ENCODE measurements at places on chromosomes 11 and 22.

- no peak for DNase-seq
Observed at GRCh38 chr11:66050581-66051231, 1.5 kb upstream of the SF3B2 start.

DNA sequence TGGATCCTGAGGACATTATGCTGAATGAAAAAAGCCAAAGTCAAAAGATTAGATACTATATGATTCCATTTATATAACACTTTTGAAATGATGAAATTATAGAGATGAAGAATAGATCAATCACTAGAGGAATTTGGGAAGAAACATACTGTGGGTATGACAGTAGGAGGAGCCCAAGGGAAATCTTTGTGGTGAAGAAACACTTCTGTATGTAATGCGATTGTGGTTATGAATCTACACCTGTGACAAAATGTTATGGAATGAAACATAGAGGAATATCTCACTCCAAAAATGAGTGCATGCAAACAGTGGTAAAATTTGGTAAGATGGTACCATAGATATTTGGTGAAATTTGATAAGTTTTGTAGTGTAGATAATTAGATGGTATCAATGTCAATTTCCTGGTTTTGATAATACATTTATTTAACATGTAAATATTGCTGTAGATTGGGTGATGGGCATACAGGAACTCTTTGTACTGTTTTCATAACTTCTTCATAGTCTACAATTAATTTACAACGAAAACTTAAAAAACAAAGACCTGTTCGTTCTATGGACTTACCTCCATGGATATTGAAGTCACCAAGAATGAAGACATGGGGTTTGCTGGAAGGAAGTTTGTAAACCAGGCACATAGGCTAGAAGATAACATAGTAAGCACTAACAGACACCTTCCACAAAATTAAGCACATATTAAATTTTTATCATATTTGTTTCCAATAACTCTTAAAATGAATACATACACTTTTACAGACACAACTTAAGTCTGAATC, 11.5 kb downstream of the MRGPRX1 start:
- DNase-seq = no peak

DNA sequence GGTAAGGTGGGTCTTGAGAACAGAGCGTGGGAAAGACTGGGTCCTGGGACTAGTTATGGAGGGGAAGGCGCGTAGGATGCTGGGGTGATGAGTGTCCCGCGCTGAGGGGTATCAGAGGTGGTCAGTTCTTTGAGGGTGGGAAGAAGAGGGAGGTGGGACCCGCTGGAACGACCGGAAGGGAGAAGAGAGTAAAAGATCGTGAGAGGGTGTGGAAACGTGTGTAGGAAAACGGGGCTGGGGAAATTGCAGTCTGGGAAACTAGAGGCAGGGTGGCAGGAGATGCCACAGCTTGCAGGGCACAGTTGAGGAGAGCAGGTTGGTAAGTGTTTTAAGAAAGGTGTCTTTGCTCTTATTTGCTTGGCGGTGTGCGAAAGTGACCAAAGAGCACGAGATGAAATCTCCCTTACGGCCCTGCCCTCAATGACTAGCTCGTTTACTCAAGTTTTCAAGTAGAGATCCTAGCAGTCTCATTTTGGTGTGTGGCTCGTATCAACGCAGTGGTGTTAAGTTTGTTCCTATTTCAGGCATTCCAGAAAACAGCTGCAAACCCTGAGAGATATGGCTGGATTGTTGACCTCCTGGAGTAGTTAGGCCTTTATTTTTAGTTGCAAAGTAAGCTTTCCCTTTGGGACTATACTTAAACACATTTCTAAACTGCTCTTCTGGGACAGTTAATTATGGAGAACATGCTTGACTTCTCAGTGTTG, 615 bp downstream of the STT3A start:
- DNase-seq = no peak

GRCh38 chr11:23765682-23766252, 731.1 kb upstream of the LUZP2 start:
- no peak for DNase-seq

GRCh38 chr11:95816037-95816436, 25.7 kb downstream of the CEP57 start:
- no peak for DNase-seq

GRCh38 chr11:101369835-101370234, 214.0 kb downstream of the TRPC6 start:
- no peak for DNase-seq

DNA sequence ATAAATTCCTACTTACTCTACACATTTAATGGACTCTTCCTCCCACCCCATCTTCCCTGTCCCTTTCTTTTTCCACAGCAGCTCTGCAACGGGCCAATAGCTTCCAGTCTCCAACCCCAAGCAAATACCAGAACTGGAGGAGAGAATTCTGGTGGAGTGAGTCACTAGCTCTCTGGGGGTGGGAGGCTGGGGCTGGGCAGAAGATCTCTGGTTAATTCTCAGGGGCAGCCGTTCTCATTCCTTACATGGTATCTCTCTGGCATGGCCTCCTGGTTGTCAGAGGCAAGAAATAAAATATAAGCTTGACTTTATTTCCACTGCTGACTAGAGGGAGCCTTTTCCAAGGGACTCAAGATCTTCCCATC, 90.4 kb upstream of the PARVA start:
- peak; percentile 97 for DNase-seq

DNA sequence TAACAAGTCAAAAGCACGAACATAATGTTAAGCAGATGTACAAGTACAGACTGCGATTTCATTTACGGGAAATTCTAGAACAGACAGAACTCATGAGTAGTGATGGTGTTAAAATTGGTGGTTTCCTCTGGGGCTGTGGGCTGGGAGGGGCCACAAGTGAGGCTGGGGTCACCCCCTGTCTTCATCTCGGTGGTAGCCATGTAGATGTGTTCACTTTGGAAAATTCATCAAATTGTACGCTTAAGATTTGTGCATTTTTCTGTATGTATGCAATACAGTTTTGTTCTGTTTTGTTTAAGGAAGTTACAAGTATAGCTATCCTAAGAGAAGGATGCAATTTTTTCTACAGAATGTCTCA, 504 bp upstream of the ASCC2 start:
- DNase-seq = no peak

DNA sequence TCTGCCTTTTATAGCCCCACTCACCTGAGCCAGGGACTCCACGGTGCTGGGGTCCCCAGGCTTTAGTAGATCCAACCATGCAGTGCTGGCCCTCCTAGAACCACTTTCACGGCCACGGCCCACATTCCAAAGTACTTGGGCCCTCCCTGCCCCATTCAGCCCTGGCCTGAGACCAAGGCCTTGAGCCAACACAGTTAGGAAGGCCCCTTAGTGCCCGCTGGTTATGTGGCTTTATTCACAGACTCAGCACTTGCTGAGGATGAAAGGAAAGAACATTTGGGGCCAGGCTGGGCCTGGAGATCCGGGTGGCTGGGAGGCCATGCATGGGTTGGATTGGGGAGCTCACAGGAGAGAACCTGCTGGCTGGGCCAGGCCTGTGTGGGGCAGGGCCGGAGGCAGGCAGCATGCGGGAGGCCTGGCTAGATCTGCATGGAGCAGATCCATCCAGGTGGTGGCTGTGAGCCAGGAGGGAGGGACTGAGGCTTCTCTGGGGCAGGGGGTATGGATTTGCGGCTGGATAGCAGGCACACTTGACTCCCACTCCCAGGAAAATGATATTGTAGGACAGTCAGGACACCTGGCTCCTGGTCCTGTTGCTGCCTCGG, 12.6 kb downstream of the CHRM1 start:
- no peak for DNase-seq

DNA sequence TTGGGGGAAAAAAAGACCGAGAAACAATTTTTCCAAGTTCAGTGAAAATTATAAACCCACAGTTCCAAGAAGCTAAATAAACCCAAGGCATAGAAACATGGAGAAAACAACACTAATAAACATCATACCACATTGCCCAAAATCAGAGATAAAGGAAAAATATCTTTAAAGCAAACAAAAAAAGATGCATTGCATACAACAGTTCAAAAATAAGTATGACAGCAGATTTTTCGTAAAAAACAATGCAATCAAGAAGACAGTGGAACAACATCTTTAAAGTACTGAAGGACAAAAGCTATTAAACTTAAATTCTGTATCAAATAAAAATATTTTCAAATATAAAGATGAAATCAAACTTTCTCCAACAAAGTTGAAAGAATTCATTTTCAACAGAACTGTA, 921.3 kb downstream of the METTL15 start:
- no peak for DNase-seq

DNA sequence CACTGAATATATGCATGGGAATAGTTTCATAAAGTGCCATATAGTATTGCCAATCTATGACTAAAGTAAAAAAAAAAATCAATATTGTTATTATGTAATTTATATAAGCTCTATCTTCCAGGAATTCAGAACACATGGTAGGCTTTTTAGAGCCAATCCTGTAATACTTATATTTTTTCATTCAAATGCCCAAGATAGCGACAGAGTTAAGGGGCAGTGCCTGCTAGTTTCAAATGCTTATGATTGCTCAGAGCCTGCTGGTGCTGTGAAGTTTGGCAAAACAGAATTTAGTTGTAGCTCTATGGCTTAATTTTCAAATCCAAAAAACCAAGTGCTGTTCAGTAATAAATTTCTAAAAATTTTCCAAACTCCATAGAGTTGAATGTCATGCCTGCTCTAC, 39.0 kb upstream of the BLID start:
- no peak for DNase-seq

DNA sequence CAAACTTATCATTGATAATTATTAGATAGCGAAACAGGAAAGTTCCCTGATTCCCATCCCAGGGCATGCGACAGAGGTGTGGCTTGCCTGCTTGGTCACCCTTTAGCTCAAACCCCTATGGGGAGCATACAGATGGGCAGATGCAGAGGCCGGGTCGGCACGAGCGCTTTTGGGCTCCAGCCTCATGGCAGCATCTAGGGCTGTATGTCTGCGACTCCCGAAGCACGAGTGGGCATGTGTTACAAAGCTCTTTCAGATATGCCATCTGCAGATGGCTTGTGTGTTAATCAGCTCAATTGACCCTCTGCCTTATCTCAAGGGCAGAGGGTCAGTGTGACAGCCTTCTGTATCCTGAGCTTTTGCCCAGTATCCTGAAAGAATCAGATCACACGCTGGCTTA, 2069.3 kb upstream of the RAG2 start:
- DNase-seq = no peak

GRCh38 chr11:122656073-122656630, 630 bp downstream of the UBASH3B start:
- peak; percentile 79 for DNase-seq

- peak; percentile 82 for DNase-seq
Observed at GRCh38 chr11:64331569-64332371, 8.2 kb upstream of the CCDC88B start.

GRCh38 chr11:132361011-132361550, 990.7 kb downstream of the NTM start:
- no peak for DNase-seq

DNA sequence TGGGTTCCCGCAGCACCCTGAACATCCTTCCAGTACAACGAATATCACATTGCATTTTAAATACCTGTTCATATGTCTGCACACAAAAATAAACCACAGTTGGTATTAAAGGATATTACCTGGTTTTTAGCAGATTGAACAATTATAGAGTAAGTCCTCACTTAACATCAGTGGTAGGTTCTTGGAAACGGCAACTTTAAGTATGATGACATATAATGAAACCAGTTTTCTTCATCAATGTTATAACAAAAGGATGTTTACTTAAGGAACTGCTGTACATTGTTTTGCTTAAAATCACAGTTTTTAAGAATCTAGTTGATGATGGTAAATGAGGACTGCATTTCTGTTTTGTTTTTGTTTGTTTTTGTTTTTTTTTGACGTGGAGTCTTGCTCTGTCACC, 28.0 kb downstream of the TRIM66 start:
- no peak for DNase-seq

- peak; percentile 56 for DNase-seq
Observed at GRCh38 chr11:38598418-38598817, 2000.4 kb upstream of the RAG2 start.

DNA sequence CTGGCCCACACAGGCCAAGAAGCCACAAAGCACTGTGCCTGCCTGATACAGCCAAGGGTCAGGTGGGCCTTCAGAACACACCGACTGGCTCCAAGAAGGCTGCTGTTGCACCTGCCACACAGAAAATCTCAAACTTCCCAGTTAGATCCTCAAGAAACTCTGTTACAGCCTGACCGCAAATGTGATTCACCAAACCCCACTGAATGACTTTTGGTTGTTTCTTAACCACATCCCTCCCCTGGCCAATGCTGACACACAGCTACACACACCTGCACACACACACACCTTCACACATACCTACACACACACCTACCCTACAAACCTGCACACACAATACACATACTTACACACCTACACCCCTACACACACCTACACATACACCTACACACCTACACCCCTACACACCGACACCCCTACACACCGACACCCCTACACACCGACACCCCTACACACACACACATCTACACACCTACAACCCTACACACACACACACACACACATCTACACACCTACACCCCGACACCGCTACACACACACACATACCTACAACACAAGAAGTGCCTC, 31.5 kb downstream of the CDKN1C start:
- DNase-seq = no peak

GRCh38 chr11:99352642-99353041, 331.9 kb downstream of the CNTN5 start:
- DNase-seq = no peak

GRCh38 chr11:72924568-72925190, 110.5 kb downstream of the ATG16L2 start:
- DNase-seq = no peak

DNA sequence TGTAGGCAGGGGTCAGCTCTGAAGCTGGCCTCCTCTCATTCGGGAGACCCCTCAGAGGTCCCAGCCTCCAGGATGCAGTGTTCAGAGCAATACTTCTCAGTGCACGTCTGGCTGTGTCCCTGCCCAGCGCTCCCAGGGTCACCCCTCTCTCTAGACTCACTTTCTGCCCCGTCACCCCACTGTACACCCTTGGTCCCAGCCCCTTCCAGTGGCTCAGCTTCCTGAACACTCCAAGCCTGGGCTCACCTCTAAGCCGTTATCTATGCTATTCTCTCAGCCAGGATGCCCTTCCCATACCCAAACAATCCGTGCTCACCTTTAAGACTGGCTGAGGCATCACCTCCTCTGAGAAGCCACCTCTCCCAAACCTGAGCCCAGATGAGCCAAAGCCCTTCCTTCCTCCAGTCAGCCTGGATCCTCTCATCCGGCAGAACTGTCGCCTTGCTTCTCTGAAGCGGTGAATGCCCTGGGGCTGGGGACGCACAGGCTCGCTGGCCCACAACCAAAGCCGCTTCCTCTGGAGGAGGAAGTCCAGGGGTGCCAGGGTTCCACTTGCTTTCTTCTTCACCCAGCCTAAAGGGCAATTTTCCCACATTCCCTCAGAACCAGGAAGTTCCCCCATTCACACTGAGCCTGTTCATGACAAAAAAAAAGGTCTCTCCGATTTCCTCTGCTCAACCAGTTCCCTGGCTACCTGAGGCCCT, 13.7 kb upstream of the CDKN1C start:
- DNase-seq = peak; percentile 70
